ENCODE measurements at places on chromosomes 2 and 18. TPM values are rescaled to one million over a fixed set of nuclear protein-coding genes. Genes with fewer than 3 reads are reported as not detected.

DNA sequence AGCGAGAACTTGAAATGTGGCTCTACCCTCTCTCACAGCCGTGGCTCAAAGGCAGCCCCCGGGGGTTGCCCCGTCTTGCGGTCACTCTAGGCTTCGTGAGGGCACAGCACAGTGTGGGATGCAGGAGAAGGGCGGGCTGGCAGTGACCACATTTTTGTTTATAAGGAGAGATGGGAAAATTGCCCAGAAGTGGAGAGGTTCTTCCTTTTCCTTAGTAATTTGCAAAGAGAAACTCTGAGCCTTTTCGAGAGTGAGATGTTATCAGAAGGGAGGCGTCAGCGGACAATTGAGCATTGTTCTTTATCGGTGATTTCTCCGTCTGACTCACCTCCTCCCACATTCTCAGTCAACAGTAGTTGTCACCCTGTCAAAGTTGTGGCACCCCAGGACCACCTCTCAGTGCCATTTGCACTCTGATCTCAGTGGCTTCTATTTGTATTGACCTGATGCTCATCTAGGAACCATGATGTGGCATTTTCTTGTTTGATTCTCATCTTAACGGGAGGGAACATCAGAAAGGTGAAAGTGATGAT lies 89.6 kb downstream of the ACAA2 start:
- DNase-seq: no peak

GRCh38 chr2:156892467-156893281 lies 364.8 kb upstream of the GALNT5 start:
- DNase-seq: peak; percentile 37

DNA sequence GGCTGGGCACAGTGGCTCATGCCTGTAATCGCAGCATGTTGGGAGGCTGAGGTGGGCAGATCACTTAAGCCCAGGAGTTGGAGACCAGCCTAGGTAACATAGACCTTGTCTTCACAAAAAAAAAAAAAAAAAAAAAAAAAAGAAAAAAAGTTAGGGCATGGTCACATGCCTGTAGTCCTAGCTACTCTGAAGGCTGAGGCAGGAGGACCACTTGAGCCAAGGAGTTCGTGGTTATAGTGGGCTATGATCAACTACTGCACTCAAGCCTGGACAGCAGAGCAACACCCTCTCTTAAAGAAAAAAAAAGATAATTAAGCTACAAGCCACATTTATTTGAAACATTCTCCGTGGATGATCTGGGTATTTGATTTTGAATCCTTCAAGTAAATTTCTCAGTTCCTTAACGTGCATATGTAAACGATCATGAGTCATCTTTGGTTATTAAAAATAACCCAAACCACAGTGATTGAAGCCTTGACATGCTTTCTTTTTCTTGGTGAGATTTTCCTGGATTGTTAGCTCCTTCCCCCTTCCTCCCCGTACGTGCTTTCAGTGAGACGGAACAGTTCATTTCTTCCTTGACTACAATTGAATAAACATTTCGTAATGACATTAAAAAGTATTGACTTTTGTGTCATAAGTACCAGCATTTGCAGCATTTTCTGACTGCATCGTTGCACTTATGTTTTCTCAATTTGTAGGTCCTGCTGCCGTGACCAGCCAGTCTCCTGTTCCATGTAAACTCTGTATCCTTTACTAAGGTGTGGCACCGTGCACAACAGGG lies 20.3 kb downstream of the RMC1 start:
- no peak for DNase-seq

DNA sequence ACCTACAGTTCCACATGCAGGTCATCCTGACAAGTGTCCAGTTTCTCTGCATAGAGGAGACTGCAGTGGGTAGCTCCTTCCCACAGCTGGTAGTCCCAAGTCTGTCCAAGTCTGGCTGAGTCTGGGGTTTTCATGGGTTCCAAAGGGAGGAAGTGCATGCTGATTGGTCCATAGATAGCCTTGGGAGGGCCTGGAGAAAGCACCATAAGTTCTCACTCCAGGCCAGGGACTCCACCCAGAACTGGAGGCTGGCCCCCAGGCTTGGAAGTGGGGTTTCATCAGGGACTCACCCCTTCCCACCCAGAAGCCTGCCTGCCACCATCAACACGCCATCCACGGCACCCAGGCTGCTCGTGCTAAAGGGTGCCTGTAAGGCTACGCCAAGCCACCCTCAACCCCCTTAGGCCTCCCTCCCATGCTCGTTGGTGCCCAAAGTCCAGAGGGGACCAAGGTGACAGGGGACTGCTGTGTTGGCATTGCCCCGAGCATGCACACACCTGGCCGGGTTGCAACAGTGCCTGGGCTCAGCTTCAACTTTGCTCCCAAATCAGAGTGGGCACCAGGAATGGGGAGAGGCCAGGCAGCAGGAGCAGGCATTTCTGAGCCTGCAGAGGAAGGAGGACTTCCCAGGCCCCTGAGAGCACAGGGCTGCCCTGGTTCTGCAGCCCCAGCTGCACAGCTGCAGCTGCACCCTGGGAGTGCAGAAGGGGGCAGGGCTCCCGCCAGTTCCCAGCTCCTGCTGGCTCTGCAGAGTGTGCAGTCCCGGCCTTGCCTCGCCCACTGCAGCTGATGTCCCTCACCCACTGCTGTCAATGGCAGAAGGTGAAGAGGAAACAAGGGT lies 116.5 kb upstream of the MAP2 start:
- no peak for DNase-seq

GRCh38 chr18:3246635-3247239 lies 864 bp upstream of the MYL12A start:
- no peak for DNase-seq

GRCh38 chr2:60067006-60067405 lies 486.4 kb downstream of the BCL11A start:
- DNase-seq: no peak

GRCh38 chr2:31079665-31080064 lies 58.6 kb downstream of the GALNT14 start:
- DNase-seq: no peak

GRCh38 chr2:236985761-236986339 lies 99.8 kb upstream of the COPS8 start:
- DNase-seq: no peak

DNA sequence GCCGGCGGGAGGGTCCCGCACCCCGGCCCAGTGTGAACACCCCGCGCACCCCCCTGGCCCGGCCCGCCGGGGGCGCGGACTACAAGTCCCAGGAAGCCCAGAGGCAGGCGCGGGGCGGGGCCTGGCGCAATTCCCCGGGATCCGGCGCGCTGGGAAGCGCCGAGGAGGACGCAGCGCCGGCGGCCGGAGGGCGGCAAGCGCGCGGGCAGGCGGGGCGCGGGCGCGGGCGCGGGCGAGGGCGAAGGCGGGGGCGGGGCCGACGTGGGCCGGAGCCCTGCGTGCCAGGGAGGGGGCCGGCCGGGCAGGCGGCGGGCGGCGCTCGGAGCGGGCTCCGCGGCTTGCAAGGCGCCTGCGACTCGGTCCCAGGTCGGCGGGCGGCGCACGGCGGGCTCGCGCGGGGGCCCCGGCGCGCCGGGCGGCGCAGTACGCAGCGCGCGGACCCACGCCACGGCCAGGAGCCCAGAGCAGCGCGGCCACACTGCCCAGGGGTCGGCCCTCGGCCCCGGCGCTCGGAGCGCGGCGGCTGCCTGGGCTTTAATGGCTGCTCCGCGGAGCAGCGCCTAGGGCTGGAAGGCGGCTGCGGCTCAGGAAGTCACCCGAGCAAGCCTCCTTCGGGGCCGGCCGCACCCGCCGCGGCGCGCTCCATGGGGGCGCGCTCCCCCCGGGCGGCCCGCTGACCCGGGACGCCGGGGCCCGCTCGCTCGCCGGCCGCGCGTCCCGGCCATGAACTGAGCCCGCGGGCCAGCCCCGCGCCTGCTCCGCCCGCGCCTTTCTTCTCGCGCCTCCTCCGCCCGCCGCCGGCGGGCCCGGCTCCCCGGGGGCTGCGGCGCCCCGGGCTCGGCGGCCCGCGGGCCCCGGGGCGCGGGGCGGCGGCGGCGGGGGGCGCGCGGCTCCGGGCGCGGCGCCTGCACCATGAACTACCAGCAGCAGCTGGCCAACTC lies at the start of gene AGAP1:
TSS of gene AGAP1 (plus strand) at position 269 of the 941 bp plus-strand sequence.
- DNase-seq: no peak

The HSBP1L1 gene
- 44.7 TPM for total RNA-seq

The RAD51AP2 gene
- not detected for total RNA-seq

GRCh38 chr2:223314811-223315210 lies 262.8 kb downstream of the KCNE4 start:
- DNase-seq: peak; percentile 7

- DNase-seq: no peak
Measured at GRCh38 chr2:236334122-236334876, 70.1 kb upstream of the ASB18 start.

The FOXI3 gene
- total RNA-seq: 0.17 TPM

DNA sequence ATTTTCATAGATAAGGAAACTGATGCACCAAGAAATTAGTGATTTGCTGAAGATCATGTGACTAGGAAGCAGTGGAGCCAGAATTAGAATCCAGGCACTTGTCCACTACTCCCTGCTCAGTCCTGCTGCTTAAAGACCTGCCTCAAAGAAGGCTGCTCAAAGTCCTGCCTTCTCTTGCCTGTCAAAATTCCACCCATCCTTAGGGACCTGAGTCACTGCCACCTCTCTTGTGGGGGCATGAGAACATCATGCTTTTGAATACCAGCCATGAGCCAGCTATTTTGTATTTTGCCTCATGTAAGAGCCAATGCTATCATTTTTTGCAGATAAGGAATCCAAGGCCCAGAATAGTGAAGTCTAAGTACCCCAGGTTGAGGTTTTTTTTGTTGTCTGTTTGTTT lies 47.1 kb downstream of the DDX1 start:
- DNase-seq: peak; percentile 58

- DNase-seq: no peak
Measured at GRCh38 chr2:216692636-216693413, 2.5 kb downstream of the IGFBP5 start.

The CGREF1 gene
- 2.3 TPM for total RNA-seq

- DNase-seq: no peak
Measured at GRCh38 chr18:56473400-56474024, 164.9 kb downstream of the TXNL1 start.

The GALNT14 gene
- total RNA-seq: 80.7 TPM

- no peak for DNase-seq
Measured at GRCh38 chr2:36360063-36360462, 4.5 kb downstream of the CRIM1 start.

The ANKRD30B gene
- total RNA-seq: 0.17 TPM

The ANTXR1 gene
- total RNA-seq: 14.5 TPM

DNA sequence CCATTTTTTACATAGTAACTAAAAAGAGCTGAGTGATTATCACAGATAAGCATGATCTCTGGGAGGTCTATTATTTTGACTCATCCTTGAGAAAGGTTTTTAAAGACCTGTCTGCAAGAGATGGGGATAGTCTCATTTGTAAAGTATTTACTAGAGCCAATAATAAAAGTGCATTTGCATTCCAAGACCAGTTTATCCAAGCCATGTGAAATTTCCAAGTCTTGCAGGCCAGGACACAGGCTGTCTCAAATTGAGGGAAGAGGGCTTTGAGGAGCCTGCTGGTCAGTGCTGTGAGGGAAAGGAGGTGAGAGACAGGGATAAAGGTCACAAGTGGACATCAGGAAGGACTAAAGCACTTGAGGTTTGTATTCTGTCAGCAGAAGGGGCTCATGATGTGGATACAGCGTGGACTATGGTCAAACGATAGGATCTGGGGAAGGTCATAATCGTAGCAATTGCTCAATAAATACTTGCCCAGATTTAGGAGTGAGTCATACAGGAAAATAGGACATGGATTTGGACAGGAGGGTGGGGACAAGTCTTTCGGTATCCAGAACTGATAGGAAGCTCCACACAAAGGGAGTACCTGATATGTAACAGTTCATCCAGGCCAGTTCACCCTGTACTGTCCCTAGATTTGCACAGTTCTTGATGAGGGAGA lies 6.6 kb upstream of the CDH2 start:
- DNase-seq: no peak

DNA sequence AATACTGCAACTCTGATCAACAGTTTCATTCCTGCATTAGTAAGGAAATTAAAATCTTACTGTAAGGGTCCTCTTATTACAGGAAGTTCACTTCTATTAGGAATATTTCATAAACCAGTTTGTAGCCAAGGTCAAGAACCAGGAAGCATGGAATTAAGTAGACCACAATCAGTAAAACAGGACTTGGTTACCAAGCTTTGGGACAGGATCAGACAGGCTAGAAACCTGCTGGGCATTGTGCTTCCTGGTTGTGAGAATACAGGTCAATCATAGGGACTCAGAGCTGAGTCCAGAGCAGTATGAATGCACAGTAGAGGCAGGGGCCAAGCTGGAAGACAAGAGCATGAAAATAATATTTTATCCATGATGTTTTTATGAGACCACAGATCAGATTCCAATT lies 248.0 kb downstream of the IKZF2 start:
- no peak for DNase-seq

The PTPRN gene
- 0.75 TPM for total RNA-seq

DNA sequence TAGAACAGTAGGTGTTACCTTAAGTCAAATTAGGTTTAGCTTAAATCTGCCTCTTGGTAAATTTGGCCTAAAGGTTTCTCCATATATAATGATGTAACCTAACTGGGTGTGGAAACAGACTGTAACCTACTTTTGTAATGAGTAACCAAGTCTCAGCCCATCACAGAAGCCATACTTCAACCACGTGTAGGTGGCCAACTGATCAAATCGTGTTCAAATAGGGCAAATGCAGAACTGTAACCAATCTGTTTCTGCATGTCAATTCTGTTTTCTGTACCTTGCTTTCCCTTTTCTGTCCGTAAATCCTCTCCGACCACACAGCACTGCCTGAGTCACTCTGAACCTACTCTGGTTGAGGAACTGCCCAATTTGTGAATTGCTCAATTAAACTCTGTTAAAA lies 34.0 kb upstream of the PLA2R1 start:
- no peak for DNase-seq

DNA sequence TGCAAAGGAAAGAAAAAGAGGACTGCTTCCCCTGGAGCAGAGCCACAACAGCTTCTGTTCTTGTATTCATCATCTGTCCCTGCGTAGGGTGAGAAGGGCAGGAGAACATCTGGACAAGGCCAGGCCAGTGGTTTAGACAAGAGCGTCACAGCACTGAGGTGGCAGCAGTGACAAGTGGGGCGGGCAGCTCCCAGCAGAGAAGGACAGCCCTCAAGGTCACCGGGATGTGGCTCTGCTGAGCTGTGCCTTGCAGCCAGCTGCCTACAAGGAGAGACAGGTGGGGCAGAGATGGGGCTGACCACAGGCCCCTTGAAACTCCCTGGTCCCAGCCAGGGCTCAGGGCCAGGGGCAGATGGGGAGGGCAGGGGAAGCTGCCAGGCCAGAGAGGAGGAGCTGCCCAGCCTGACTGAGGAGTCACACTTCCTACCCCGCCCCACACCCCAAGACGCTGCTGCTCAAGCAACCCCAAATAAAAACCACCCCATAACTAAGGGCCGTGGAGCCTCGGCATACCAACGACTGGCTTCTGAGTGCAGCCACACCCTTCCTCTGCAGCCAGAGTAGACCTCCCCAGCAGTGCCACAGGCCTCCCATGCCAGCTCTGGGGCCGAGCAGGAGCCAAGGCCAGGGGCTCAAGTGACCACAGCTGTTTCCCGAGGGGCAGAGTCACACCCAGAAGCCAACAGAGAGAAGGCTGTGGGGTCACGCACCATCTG lies 5.4 kb downstream of the RAB11FIP5 start:
- DNase-seq: no peak

The GDF7 gene
- total RNA-seq: not detected

The KIF5C gene
- total RNA-seq: 4.7 TPM

Data from epithelial cell of proximal tubule (primary cell).